Stimulated activated CD8-positive, alpha-beta memory T cell treated with anti-CD3 and anti-CD28 coated beads, Interleukin-4, amount 100 ng/mL, for 48 hours (primary cell): ENCODE measurements at places on chromosomes 4 and X.

DNA sequence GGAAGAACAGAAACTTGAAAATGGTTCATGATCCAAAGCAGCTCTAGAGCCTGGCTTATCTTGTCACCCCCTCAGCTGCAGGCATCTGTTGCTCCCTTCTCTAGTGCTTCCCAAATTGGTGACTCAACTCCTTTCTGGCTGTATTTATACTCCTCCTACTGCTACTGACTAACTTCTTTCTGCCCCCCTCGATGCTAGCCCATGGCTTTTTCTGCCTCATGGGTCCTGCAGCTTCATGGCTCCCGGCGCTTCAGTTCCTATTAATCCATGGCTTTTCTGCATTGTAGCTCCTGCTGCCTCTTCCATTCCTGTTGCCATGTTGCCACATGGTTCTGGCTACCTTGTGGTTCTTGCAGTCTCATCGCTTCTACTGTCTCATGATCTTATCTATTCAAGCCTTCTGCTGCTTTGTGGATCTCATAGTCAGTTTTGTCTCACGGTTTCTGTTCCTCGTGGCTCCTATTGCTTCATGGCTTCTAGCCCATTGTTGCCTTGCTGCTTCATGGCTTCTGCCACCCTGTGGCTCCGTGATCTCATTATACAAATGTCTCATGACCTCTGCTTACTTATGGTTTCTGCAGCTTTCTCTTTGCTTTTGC is 48.1 kb downstream of the SMC1A start:
- no peak for DNase-seq

- DNase-seq, result no peak
Measured at GRCh38 chr4:108210989-108211835, 42.5 kb upstream of the LEF1 start.

DNA sequence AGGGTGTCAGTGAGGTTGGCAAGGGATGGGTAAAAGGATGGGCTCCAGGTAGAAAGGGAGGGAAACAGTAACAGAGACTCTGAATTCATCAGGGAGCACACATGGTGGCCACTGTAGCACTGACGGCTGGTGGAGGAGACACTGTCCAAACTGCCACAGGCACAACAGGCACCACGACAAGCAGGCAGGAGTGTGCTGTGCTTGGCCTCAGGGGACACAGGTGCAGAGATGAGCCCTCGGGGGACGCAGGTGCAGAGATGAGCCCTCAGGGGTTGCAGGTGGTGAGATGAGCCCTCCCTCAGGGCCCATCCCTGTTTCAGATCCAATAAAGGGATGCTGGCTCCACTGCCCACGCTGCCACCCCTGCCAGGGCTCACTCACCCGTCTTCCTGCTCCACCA is 7.6 kb downstream of the PDE6B start:
- DNase-seq, result no peak

- DNase-seq, result no peak
Measured at GRCh38 chr4:1004557-1005485, 6.6 kb upstream of the FGFRL1 start.

DNA sequence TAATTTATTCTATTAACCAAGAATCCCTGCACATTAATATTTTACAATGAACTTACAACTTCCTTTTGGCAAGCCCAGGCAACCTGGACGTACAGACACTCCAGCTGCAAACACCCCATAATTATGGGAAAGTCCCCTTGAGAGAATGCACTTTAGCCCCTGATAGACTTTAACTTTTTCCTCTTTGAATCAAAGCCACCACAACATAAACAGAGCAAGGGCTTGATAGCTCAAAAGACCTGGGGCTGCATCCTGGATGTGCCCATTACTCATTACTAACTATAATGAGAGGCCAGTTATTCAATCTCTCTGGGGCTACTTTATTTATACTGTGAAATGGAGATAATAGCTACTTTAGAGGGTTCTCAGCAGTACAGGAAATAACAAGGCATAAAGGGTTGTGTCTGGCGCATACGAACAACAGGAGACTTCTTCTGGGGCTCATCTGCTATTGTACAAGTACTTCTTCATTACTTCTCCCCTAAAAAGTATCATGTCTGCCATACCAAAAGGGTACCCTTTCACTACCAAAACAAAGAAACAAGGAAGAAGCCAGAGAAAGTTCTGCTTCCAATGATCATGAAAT is 54.9 kb downstream of the CASK start:
- no peak for DNase-seq

GRCh38 chr4:133920236-133920635 is 281.4 kb downstream of the PABPC4L start:
- DNase-seq, result no peak

- no peak for DNase-seq
Measured at GRCh38 chr4:23911675-23912455, 22.0 kb upstream of the PPARGC1A start.
